NCI-H526 treated with DMSO at 0.1 percent for 48 hours (cell line): ENCODE measurements at places on chromosomes 3 and 15.

DNA sequence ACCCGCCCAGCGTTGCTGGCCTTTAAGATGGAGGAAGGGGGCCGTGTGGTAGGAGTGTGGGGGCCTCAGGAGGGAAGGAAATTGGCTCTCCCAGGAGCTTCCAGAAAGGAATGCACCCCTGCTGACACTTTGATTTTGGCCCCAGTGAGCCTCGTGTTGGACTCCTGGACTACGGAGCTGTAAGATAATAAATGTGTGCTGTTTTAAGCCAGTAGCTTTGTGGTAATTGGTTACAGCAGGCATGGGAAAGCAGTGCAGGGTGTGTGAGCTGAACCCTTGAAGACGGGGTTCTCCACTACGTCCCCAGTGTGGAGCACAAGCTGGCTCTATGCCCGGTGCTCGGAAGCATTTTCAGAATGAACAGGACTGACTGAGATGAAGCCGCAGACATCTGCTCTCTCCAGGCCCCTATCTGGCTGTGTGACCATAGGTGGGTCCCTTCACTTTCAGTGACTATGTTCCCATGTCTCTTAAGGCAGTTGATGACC lies 22.9 kb upstream of the CGNL1 start:
- DNase-seq, result no peak

DNA sequence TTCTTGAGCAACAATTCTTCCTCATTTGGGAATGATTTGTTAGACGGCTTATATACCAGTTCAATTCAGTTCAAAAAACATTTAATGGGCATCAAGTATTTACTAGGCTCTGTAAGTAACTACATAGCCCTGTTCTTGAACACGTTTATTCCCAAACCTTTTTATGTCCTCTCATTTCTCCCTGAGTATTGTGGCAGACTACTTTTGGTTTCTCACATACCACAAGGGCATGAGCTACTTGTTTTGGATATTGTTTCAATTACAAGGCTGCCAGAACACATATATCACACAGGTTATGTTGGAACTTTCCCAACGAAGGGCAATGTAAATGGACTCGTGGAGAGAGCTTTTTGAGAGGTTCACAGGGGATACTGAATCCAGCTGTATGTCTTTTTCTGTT lies 363.8 kb upstream of the NAALADL2 start:
- DNase-seq, result no peak

GRCh38 chr3:104785947-104786346 lies 580.8 kb upstream of the ALCAM start:
- DNase-seq, result no peak

GRCh38 chr3:64684715-64685261 lies 3.0 kb downstream of the ADAMTS9 start:
- no peak for DNase-seq

- no peak for DNase-seq
These were observed 102.2 kb upstream of the MANF start for GRCh38 chr3:51282931-51283330.

DNA sequence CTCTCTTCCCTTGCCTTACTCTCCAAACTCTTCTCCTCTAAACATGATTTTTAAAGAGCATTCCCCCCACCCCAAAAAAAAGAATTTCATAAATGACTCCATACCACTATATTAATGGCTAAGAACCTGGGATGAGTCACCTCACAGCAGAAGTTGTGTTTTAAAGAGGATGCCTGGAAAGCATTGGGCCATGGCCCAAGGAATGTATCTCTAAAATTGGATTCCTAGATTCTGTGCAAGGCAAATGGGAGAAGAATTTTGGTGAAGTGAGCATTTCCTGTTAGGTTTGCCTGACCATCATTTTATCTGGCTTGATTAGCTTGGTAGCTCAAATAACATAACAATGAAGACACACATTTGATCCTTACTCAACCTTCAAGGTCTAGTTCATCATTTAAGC lies 251.4 kb downstream of the NR1D2 start:
- no peak for DNase-seq
